ENCODE measurements at places on chromosomes 5 and 9.

- DNase-seq = no peak
Measured at GRCh38 chr9:20760246-20760891, 76.3 kb downstream of the FOCAD start.

GRCh38 chr5:78504704-78505677 is 143.6 kb downstream of the LHFPL2 start:
- DNase-seq = no peak

DNA sequence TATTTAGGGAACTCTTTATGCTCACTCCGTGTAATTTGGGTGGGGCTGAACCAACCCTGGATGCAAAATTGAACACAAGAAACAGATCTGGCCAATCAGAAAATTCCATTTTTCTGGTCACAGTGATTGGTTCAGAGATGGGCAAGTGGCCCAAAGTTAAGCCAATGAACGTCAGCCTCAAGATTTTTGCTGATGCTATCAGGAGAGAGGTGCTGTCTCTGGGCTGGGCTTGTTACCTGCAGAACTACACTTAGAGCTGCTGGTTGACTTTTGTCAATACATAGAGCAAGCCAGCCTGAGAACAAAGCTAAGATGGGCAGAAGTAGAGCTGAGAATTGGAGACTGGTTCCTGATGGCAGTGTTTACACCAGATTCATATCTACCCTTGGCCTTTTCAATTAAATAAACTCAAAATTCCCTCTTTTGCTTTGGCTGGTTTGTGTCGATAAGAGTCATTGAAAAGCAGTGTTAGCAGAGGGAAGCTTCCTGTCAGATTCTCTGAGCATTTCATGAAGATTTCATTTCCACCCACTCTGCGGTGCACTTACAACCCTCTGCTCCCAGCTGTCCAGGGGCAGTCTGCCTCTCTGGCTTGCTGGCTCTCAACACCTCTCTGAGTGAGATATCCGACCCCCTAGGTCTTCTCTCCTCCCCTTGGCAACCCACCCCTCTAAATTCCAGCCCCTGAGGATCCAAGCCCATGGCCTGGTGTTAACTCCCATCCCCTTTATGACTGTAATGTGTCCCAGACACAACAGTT is 64.5 kb upstream of the PPARGC1B start:
- no peak for DNase-seq

DNA sequence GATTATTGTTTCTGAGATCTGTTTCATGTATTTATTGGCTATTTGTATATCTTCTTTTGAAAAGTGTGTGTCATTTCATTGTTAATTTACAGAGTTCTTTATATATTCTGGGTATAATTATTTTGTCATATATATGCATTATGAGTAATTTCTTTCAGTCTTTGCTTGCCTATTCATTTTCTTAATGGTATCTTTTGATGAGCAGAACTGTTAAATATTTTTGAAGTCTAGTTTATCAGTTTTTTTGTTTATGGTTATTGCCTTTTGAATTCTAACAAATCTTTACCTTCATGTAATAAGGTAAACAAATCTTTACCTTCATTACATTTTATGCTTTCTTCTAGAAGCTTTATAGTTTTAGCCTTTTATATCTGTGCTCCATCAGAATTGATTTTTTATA is 66.4 kb downstream of the CSNK1G3 start:
- DNase-seq = no peak

GRCh38 chr9:94166976-94167346 is 82.7 kb downstream of the PTPDC1 start:
- no peak for DNase-seq

DNA sequence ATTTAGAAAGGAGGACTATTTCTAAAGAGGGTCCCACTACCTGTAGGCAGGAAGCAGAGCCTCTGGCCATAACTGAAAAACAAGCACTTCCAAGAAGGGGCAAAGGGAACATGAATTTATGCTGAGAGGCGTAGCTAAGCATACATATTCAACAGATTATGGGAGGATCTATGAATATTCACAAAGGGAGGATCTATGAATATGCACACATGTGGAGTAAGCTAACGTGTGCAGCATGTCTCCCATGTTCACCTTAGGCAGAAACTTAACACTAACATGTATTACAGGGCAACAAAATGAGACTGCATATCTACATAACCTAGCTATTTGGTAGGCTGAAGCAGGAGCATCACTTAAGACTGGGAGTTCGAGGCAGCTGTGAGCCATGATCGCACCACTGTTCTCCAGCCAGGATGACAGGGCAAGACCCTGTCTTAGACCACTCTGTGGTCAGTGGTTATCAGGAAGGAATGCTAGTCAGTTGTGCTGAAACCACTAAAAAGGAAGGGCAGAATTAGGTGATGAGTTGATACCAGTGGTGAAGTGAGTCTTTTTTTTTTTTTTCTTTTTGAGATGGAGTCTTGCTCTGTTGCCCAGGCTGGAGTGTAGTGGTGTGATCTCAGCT is 20.8 kb downstream of the FXN start:
- no peak for DNase-seq
